NCI-H1092 (cell line): ENCODE measurements at places on chromosomes 16 and 17.
A peak's percentile ranks its signal among the peaks of the same experiment; 100 is the strongest.

GRCh38 chr16:54631782-54632181 lies 298.9 kb upstream of the IRX5 start:
- DNase-seq: no peak

GRCh38 chr17:50474523-50474922 lies 4.1 kb upstream of the RSAD1 start:
- no peak for DNase-seq

DNA sequence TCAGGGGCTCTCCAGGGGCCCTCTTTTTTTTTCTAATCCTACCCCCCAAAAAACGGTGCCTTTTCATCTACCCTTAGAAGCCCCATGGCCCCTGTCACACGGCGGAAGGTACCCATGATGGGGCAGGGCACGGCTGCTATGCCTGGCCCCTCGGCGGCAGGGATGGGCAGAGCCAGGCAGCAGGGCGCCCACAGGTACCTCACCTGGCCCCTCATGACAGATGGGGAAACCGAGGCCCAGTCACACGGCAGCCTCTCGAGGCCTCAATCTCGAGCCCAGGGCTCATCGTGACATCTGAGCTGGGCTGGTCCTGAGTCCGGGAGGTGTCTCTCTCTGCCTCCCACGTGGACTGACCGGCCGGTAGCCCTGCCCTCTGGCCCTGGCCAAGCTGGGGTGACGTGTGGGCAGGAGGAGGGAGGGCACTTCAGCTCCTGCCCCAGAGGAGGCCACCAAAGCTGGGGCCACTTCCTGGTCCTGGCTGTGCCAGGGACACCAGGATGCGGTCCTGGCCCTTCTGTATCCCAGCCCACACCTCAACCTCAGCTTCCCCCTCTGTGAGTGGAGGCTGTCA lies 11.6 kb downstream of the TRAF7 start:
- no peak for DNase-seq

DNA sequence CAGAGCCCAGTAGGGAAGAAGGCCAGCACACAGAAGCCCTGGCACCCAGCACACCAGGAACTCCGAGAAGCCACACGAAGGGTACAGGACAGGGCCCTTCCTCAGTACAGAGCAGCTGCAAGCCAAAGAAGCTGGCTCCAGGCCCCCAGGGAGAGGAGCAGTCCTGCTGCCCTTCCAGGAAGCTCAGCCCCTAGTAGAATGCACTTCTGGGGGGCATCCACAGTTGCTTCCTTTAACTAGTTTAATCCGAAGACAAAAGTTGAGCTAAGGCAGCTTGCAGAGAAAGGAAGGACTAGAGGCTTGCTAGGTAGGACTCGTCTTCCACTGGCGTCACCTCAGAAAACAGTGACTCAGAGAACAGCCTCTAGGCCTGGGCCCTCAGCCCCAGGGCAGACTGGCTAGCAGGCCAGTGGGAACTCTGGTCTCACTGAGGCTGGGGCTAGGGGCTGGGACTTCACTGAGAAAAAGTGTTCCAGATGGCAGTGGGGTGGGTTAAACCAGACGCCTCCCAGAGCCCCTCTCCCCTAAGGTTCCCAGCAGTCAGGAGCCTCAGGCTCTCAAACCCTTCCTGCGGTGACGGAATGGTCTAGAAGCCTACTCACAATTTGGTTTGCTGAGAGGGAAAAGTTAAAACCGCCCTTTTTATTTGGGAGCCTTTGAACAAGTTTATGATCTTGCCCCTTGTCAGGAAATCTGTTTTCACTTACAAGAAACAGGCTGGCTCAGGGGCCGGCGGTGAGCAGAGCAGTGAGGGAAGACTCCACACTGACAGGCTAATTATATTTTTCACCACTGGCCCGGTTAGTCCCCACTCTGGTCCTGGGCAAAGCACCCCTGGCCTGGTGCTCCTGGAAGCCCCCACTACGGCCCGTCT lies 41.4 kb downstream of the ACTG1 start:
- no peak for DNase-seq

DNA sequence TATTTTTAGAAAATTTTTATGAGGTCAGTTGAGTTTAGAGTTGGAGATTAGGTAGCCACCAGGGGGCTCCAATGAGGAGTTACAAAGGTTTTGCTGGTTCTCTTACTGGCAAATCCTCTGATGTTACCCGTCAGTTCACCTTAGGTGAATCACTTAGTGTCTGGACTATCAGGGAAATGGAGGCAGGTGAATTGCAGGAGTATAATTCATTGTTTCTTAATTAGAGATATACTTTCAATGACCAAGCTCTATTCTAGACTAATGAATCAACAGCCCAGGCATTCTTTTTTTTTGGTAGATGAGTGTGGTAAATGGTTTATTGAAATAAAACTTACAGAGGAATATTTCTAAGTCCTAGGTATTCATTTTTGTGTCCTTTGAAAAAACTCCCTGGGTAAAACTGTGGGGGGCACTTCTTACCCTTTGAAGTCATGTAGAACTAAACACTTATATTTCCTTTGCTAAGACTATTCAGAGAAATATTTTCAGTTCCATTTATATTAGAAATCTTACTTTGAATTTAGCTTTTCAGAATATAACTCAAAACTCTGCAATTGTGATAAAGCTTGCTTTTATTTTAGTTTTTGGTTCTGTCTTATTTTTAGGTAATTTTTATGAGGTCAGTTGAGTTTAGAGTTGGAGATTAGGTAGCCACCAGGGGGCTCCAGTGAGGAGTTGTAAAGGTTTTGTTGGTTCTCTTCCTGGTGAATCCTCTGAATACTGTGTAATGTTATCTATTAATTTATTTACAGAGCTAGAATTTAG lies 17.7 kb downstream of the PSMD11 start:
- peak; percentile 37 for DNase-seq
